ENCODE measurements at places on chromosomes 3 and 15.

- no peak for DNase-seq
These were observed 17.5 kb downstream of the USP13 start for GRCh38 chr3:179670311-179670710.

DNA sequence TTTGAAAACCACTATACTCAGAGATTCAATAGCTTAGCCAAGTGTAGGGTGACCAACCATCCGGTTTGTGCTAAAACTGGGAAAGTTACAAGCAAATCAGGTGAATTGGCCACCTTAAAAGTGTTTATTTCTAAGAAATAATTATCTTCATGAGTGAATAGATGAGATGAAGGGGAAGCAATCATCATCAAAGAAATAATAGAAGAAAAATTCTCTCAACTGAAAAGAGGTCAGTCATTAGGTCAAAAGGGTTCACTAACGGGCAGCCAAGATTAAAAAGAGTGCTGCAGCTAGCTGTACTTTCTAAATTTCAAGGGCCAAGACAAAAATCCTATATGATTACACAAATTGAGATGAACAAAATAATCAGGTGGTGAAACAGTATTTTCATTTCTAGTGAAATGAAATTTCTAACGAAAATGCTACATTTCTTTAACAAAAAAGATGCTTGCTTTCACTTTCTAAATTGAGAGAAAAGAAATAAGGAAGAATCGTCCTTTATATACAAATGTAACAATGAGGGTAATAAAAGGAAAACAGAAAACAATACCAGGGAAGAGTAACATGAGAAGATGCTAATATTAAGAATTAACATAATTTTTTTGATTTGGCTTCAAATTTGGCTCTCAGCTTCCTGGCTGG, 34.7 kb upstream of the TSC22D2 start:
- no peak for DNase-seq

GRCh38 chr15:55587321-55588069, 650 bp downstream of the PYGO1 start:
- no peak for DNase-seq

- DNase-seq: no peak
These were observed 9.8 kb downstream of the PLA2G4E start for GRCh38 chr15:42011074-42011473.

DNA sequence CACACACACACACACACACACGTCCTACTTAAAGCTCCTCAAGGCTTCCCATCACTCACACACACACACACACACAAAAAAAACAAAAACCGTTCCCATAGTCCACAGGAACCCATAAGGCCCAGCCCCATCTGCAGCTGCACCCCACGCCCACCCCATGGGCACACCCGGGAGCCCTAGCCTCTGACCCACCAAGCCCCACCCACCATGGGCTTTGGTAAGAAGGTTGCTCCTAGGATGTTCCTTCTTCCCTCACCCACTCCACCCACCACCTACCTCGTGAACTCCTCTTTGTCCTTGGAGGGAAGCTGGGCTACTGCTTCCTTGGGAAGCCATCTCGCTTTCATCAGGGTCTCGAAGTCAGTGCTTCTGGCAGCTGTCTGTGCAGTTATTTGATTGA, 115.1 kb downstream of the TPRA1 start:
- no peak for DNase-seq

GRCh38 chr3:129132097-129132866, 10.7 kb upstream of the RAB43 start:
- no peak for DNase-seq

DNA sequence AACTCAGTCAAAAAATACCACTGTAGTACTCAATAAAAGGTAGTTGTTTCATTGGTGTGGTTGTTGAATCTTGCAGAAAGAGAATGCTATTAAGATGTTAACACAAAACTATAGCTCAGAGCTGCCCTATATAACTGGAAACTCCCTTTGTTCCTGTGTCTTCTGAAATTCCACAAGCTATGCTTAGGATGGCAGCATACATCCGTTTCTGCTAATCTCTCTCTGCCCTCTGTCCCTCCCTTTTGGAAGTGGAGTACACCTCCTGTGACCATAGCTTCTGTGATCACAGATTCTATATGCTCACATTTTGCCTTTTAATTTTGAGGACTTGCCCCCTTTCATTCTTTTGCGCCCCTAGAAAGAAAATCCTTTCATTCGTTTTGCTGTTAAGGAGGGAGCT, 33.7 kb downstream of the ARPP21 start:
- no peak for DNase-seq

DNA sequence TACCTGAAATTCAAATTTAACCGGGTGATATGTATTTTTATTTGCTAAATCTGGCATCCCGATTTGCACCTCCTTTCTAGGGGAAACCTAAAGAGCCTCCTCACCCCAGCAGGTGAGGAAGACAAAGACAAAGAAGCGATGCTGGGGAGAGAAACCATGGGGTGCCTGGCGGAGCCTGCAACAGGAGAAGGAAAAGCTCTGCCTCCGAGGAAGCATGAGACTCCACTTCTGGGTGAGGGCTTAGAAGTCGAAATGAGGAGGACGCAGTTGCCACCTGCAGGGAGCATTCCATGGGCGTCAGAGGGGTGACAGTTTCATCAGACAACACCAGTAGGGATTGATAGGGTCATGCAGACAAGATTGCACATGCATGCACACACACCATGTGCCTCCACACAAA, 30.5 kb upstream of the LYZL4 start:
- DNase-seq: no peak

DNA sequence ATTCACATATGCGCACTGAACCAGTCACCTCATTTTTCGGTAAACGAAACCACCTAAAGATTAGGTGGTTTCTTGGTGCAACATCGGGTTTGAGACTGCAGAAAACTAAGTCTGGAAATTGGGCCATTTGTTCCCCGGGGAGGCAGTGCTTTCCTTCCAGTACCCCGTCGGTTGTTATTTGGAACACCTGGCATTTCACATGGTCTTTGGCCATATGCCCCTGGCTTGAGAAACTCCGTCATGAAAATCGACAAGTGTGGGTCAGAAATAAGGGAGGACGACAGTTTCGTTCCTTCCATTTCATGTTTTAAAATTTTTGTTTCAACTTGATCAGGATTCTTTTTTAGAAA, 544 bp upstream of the GATM start:
- DNase-seq: no peak

- peak; percentile 8 for DNase-seq
These were observed 26.1 kb downstream of the FMN1 start for GRCh38 chr15:33168444-33168843.
